ENCODE measurements at places on chromosomes 4 and X.

- no peak for DNase-seq
Measured at GRCh38 chr4:4829837-4830236, 29.6 kb upstream of the MSX1 start.

DNA sequence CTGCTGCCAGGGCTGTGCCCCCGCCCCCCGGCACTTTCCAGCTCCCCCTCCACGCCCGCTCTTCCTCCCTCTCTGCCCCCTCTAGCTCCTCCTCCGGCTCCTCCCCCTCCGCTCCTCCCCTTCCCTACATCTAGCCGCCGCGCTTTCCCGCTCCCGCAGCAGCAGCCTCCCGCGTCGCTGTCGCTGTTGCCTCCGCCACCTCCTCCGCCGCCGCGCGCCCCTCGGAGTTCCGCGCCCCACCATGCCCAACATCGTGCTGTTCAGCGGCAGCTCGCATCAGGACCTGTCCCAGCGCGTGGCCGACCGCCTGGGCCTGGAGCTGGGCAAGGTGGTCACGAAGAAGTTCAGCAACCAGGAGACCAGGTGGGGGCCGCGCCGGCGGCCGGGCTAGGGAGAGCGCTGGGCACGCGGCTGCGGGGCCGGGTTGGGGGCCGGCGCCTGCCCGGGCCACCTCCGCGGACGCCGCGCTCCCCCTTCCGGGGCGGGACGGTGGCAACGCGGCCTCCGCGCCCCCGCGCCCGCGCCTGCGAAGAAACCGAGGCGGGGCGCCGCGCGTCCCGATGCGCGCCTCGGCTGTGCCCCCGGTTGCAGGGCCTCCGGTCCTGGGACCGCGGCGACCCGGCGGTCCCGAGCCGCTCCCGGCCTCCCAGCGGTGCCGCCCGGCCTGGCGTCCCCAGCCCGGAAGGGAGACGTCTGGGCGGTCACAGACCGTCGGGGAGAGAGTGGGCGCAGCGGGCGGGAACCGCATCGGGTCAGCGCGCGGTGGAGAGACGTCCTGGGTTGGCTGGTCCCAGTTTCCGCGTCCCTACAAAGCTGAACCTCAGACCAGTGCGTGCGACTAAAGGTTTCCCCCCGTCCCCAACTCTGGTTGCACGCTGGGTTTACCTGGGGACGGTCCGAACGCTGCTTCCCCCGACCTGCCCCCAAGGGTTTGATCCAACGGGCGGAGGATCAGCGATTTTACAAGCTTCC lies at the start of gene PRPS2:
PRPS2 (plus strand) TSS at position 156 of the 972 bp plus-strand sequence; CDS start at position 242, 86 bp downstream.
- peak; percentile 14 for DNase-seq

GRCh38 chr4:95640311-95640710 lies 91.5 kb upstream of the UNC5C start:
- no peak for DNase-seq

- DNase-seq, result no peak
Measured at GRCh38 chrX:128805236-128805635, 718.1 kb downstream of the SMARCA1 start.

GRCh38 chr4:124061413-124061812 lies 651.1 kb downstream of the ANKRD50 start:
- no peak for DNase-seq

- DNase-seq, result no peak
Measured at GRCh38 chr4:11297201-11297600, 131.5 kb downstream of the HS3ST1 start.

GRCh38 chr4:25060241-25060962 lies 29.7 kb upstream of the LGI2 start:
- no peak for DNase-seq

DNA sequence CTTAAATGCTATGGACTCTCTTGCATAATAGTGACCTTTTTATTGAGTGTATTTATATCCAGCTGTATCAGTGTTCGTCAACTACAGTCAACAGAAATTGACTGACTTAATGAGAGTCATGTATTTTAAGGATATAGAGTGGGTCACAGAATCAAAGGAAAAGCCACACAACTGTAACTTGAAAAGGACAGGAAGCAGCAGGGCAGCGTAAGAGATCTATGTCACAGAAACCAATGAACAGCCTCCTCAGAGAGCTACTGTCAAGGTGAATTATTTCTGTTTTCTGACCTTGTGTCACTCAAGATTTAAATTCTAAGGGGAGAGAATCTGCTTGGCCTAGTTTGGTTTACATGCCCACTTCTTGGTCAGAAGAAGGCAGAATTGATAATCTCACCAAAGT lies 94.1 kb upstream of the FRAS1 start:
- no peak for DNase-seq

DNA sequence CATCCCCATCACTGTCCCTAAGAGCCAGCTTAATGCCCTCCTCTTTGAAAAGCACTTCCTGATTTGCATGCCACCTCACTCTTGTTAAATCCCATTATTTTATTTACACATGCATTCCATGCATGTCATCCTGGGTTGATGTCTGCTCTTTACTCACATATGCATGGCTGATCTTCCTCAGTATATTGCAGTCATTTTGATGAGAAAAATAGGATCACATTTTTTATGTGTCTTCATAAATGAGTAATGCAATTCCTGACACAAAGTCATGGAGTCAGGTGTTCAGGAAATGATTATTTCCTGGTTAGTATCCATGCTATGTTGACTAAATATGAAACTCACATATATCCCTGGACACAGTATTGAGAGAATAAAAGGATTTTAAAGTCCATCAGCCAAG lies 204.7 kb downstream of the SLIT2 start:
- DNase-seq, result no peak

GRCh38 chr4:27066591-27066990 lies 205.9 kb downstream of the STIM2 start:
- no peak for DNase-seq

Measured in hematopoietic multipotent progenitor cell treated with erythropoietin and hydrocortisone succinate and interleukin-3 and kit ligand, for 17 days (in vitro differentiated cells).